Activated T-helper 9 cell treated with anti-CD3 and anti-CD28 coated beads, Interleukin-2, amount 50 U/mL, for 16 hours (primary cell): ENCODE measurements at places on chromosomes 2 and 18.

DNA sequence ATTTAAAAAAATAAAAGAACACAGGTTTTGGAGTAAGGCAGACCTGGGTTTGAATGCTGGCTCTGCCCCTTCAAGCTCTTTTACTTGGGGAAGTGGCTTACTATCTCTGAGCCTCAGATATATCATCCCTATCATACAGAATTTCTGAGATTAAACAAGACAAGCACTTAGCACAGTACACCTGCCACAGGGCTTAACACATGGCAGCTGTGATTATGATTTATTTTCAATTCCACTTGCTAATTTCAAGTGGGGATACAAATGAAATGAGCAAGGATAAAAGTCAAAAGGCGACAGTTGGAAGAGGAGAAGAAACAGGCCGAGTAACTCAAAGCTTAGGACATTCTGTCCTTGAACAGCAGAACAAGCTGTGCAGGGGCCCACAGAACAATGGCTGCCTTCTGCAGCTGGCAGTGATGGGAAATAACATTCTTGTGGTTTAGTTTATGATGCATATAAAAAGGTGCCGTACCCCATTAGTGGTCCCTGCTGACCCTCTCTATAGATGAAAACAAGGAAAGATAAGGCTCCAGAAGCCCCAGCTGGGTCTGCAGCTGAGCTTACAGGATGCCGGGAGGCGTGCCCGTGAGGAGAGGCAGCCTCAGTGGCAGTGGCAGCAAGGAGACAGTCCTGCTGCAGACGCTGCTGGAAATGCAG is 45.3 kb downstream of the KIF3C start:
- DNase-seq: no peak

DNA sequence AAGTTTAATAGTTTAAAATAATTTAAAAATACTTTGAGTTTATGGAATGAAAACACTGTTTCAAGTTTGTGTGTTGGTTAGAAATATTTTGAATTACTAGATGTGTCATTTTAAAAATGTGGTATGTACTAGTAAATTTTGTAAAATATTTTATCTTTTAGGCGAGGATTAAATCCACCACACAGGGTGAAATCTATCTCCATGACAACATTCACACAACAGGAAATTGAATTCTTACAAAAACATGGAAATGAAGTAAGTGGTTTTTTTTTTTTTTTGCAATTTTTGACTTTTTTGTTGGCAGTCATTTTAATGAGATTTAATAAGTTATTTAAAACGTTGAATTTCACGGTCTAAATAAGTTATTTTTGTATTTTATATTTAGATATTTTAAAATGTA is 19.4 kb downstream of the AGFG1 start:
- no peak for DNase-seq

DNA sequence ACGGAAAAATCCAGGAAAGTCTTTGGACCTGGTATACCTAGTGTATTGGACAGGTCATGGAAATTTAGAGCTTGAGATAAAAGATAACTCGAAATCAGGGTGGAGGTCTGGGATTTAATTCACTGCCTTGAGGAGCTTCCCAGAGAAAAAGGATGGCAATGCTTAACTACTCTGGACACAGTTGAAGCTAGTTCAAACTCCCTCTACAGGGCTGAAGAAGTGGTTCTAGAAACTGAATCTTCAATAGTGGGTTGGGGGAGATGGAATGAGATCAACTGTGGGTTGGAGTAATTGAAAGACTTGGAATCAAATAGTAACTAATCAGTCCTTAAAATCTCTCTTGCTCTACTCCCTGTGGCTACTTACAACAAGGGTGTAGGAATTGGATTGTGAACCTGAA is 600.1 kb downstream of the IRS1 start:
- no peak for DNase-seq

DNA sequence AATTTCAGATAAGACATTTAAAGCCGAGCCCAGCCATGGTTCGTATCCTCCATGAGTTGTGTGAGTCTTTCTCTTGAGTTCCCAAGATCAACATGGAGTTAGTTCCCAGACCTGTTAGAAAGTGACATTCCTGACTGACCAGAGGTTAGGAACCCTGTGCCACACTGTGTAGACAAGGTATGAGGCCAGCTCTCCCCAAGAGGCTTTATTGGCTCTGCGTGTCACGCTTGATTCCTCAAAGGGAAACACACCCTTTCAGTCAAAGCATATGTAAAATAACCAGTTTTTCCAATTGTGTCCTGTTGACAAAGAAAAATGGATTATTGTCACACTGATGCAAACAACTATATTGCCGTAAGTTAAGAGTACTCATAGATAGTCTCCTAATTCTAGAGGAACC is 1.2 kb downstream of the SULT1C3 start:
- no peak for DNase-seq

DNA sequence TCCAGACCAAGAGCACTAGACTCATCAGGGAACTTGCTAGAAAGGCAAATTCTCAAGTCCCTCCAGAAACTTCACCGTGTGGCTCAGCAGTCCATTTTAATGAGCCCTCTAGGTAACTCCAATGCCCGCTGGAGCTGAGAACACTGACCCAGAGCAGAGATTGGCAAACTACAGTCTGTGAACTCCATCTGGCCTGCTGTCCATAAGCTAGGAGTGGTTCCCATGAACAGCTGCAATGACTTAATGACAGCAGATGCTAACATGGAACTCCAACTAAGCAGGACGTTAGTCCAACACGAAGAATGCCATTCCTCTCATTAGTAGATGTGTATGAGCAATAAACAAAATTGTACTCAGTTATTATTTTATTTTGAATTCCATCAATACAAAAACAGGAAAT is 371.9 kb downstream of the STK39 start:
- DNase-seq: no peak
